Esophagus mucosa (tissue), 1 donor: ENCODE measurements at places on chromosomes 12 and 14.
A peak's percentile ranks its signal among the peaks of the same experiment; 100 is the strongest.

DNA sequence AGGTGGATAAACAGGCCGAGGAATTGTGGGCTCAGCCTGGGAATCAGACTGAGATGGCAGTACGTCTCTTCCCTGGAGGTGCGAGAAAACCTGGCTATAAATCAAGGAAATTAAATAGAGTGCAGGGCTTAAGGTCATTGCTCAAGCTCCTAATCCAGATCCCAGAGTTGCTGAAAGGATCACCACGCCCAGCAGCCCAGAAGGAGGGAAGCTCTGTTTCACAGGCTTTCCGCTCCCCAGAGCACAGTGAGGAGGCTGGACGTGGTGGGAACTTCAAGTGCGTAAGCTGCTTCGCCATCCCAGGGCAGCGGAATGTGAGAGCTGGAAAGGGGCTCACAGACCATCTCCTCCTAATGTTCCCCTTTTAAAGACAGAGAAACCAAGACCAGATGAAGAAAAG, 651.6 kb upstream of the TBX3 start:
- ATAC-seq: peak; percentile 53

DNA sequence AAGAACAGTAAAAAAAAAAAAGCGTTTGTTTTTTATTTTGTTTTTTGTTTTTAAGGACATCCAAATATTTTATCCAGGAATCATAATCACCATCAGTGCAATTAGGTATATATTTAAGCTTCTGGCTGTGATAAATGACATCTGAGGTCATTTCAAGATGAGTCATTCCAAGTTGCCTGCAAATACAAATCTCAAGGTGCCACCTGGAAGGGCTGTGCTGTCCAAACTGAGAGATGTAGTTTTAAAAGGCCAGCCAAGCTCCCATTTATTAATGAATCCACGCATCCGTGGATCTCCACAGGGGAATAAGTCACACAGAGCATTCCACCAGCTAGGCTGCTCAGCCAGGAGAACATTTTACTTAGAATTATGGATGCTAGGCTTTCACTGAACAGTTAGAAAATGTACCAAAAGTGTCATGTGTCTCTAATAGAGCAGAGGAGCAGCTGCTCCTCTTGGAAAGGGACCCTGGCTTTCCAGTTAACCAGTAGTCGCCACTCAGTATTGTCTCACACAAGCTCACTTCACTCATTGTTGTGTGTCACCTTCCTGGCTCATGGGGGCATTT, 1151.4 kb upstream of the TMEM132C start:
- ATAC-seq: no peak

GRCh38 chr14:100547633-100548294, 39.5 kb downstream of the BEGAIN start:
- no peak for ATAC-seq

- peak; percentile 7 for ATAC-seq
Observed at GRCh38 chr14:99605299-99605961, 1.4 kb upstream of the CCDC85C start.
